Epithelial cell of proximal tubule (primary cell): ENCODE measurements at places on chromosomes 16 and 17. TPM values are rescaled to one million over a fixed set of nuclear protein-coding genes. Genes with fewer than 3 reads are reported as not detected.

DNA sequence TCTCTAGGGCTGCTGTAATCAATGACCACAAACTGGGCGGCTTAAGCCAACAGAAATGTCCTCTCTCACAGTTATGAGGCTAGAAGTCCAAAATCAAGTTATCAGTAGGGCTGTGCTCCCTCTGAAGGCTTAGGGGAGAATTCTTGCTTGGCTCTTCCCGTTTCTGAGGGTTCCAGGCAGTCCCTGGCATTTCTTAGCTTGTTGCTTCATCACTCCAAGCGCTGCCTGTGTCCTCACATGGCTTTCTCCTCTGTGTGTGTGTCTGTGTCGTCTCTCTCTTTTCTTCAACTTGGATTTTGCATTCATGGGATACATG is 13.7 kb upstream of the CDC42EP4 start:
- no peak for DNase-seq

- no peak for DNase-seq
Observed at GRCh38 chr17:83057397-83057761, 22.0 kb upstream of the METRNL start.

- no peak for DNase-seq
Observed at GRCh38 chr17:56478836-56479447, 114.6 kb upstream of the NOG start.

DNA sequence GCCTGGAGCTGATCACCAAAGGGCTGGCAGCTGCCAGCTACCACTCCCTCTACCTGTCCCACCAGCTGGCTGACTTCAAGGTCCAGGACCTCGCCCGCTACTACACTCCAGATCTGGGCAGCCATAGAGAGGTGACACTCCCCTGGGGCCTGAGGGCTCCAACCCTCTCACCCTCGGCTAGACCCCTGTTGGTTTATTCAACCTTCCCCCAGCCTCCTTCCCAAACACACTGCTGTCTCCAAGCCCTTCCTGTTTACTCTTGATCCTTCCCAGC is 18.0 kb downstream of the ALOX12B start:
- DNase-seq, result no peak

DNA sequence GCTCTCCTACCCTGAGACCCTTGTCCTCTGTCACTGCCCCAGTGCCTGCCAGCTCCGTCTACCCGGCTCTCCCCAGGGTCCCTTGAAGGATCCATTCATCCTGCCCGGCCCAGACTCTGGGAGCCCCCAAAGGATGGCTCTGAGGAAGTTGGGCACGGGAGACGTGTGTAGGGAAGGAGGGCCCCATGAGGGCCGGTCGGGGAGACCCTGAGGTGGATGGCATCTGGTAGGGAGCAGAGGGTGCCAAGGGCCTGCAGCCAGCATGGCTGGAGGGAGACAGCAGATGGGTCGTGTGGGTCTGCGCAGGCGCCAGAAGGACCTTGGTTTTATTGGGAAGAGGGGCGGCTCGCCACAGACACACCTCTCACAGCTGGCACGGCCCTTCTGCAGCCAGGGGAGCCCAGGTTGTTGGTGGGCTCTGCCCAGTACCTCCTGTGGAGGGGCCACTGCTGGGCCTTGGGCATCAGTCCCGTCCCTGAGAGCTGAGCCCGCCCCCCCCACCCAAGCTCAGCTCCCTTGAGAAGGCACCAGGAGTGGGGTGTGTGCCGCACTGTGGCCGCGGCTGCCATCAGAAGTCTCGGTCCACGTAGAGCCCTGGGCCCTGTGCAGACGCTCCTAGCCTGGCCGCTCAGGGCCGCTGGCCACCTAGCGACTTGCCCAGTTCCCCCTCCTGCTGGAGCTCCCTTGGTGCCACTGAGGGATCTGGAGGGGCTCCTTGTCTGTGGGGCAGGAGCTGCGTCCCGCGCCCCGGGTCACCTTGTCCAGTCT is 16.0 kb downstream of the KCTD5 start:
- no peak for DNase-seq

- no peak for DNase-seq
Observed at GRCh38 chr17:80107231-80108021, 6.0 kb downstream of the GAA start.

DNA sequence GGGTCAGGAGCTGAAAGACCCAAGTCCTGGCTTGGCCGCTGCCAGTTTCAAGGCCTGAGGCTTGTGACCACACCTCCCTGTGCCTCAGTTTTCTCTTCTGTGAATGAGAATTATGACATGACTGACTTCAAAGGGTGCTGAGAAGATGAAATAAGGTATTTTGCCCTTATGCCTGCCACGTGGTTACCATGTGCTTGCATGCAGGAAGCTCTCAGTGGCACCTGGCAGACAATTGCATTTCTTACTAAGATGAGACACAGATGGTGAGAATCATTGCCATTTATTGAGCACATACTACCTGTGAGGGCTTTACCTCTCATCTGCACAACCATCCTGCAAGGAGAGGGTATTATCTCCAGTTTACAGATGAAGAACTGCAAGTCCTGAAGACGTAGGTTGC is 69.8 kb downstream of the MRM1 start:
- no peak for DNase-seq

DNA sequence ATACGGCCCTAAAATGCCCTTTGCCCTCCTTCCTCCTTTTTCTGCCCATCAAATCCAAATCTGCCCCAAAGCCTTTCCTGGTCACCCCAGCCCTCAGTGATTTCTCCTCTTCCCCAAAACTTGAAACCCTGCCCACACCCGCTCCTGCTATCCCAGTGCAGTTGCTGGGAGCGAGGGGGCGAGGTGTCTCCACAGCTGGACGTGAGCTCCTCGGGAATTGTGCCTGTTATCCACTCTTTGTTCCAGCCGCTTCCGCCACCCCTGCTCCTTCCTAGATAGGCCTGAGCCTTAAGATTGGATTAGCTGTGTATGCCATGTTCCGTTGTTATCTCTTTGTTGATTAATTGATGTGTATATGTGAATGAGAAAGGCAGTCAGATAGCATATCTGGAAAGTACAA is 2.6 kb upstream of the KRT35 start:
- DNase-seq, result no peak

- no peak for DNase-seq
Observed at GRCh38 chr17:80725517-80725916, 180.9 kb downstream of the RPTOR start.

DNA sequence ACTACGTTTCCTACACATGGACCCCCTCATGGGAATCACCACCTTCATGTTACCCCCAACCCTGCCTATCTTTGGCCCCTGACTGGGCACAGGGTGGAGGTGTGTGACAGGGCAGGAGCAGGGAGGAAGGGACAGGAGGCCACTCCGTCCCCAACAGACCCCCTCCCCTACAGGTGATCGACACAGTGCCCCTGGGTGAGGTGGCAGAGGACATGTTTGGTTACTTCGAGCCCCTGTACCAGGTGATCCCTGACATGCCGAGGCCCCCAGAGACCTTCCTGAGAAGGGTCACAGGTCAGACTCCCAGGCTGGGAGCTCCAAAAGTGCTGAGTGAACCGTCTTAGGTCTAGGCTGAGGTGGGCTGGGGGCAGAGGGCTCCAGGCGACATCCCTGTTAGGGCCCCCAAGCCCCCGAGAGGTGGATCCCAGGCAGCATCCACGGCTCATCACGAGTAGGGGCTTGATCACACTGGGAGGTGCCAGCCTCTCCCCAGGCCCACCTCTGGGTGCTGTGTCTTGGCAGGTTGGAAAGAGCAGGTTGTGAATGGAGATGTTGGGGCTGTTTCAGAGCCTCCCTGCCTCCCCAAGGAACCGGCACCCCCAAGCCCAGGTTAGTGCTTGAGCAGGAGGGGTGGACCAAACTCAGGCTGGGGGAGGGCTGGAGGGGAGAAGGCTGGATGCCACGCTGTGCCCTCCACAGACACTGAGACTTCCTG is 1.5 kb downstream of the ACBD4 start:
- DNase-seq, result no peak

- no peak for DNase-seq
Observed at GRCh38 chr16:75281826-75282225, 30.4 kb upstream of the BCAR1 start.

- DNase-seq, result no peak
Observed at GRCh38 chr17:41433586-41433985, 7.2 kb downstream of the KRT38 start.

DNA sequence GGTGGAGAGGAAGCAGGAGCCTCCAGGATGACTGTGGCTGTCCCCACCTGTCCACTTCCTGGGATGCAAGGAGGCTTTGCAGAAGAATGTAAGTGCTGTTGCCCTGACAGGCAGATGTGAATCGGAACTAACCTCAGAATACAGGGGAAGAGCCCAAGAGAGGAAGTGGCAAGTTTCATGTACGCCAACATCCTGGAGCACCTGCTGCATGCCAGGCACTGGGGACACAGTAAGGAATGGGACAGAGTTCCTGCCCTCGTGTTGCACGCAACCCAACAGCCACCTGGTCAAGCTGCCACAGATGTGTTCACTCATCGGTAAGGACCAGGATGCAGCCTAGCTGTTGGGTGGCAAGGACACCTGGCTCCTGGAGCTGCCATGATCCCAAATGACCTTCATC is 98.6 kb upstream of the RPL38 start:
- DNase-seq, result no peak

GRCh38 chr17:78572239-78573205 is 4.7 kb downstream of the DNAH17 start:
- no peak for DNase-seq

GRCh38 chr16:57677622-57678369 is 9.7 kb downstream of the ADGRG3 start:
- DNase-seq, result no peak

The CACNG4 gene
- total RNA-seq, result 0.14 and 0.29 TPM in 2 replicates

The KRTAP4-12 gene
- total RNA-seq, result not detected in 2 replicates

The DNAJC7 gene
- 57.6 and 66.8 TPM in 2 replicates for total RNA-seq

The ANKRD40CL gene
- total RNA-seq, result not detected in 2 replicates

The CENPV gene
- total RNA-seq, result 91.3 and 144 TPM in 2 replicates

The CMC2 gene
- 96.3 and 114 TPM in 2 replicates for total RNA-seq

The C17orf50 gene
- 1.0 TPM in 1 of 2 replicates, not detected in the other for total RNA-seq

The NXN gene
- 31.1 and 36.8 TPM in 2 replicates for total RNA-seq

The LITAFD gene
- total RNA-seq, result not detected in 2 replicates

The PDILT gene
- total RNA-seq, result not detected in 2 replicates

The SCNN1G gene
- 0.07 and 0.17 TPM in 2 replicates for total RNA-seq

The GPR142 gene
- not detected in 2 replicates for total RNA-seq

The NUFIP2 gene
- total RNA-seq, result 21.6 and 28.1 TPM in 2 replicates

The CDRT4 gene
- total RNA-seq, result 0.29 and 6.7 TPM in 2 replicates
